ENCODE measurements at places on chromosomes 1 and 21.
A peak's percentile ranks its signal among the peaks of the same experiment; 100 is the strongest.

DNA sequence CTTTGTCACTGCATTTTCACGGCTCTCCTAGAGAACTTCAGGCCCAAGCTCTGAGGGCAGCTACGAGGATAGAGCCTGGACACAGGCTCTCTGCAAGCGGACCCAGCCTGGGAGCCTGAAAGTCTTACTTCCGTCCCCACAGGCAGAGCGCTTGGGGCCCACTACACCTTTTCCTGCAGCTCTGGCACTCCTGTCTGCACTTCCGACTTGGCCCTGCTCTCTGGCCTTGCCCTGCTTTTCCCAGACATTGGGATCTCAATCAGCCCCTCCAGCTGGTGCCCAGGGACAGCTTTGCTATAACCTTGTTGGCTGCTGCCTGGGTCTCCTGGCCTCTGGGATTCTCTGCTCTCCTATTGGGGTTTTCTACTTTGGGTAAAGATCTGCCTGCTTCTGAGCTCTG is 27.6 kb downstream of the WNT4 start:
- DNase-seq, result no peak

DNA sequence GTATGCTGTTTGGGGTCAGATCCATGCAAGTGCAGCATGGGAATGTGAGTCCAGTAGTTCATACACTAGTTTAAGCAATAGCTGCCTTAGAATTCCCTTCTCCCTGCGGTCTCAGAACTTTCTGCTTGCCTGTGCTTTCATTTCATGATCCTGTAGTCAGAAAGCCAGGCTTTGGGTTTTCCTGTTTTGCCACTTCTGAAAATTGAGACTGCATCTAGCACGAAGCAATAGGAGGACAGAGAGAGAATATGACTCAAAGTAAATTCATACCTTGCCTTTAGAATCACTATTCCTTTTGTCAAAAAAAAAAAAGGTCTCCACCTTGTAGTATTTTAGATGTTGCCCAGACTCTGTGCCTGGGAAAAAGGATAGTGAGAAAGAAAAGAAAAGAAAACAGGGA is 161.2 kb upstream of the SNX7 start:
- no peak for DNase-seq

- no peak for DNase-seq
Observed at GRCh38 chr1:197519741-197520334, 251.8 kb downstream of the CRB1 start.

DNA sequence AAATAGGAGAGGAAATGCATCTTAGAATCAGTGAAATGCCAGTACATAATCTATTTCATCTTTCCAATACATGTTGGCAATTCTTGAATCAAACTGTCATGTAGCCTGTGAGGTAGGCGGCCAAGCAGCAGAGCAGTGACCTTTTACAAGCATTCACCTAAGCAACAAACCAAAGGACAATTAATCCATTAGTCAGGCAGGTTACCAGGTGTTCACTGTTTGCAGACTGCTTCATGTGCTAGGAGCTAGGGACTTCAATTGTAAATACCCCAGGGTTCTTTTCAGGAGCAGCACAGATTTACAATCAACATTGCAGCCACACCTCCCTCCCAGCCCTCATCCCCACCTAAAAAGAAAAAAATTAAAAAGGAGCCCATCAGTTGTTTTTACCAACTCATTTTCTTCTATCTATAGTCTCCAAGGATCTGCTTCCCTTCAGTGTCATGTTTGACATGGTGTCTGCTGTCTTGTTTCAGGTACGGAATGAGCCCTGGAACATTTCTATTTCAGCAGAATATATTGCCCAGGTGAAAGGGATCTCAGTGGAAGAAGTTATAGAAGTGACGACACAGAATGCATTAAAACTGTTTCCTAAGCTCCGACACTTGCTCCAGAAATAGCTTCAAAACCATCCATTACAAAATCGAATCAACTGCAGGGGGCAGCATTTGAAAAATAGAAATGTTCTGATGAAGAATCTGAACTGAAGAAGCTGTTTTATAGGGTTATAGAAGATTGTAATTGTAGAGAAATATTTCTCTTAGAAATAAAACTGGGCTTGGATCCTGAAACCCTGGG is 23.0 kb downstream of the TATDN3 start:
- peak; percentile 85 for DNase-seq

DNA sequence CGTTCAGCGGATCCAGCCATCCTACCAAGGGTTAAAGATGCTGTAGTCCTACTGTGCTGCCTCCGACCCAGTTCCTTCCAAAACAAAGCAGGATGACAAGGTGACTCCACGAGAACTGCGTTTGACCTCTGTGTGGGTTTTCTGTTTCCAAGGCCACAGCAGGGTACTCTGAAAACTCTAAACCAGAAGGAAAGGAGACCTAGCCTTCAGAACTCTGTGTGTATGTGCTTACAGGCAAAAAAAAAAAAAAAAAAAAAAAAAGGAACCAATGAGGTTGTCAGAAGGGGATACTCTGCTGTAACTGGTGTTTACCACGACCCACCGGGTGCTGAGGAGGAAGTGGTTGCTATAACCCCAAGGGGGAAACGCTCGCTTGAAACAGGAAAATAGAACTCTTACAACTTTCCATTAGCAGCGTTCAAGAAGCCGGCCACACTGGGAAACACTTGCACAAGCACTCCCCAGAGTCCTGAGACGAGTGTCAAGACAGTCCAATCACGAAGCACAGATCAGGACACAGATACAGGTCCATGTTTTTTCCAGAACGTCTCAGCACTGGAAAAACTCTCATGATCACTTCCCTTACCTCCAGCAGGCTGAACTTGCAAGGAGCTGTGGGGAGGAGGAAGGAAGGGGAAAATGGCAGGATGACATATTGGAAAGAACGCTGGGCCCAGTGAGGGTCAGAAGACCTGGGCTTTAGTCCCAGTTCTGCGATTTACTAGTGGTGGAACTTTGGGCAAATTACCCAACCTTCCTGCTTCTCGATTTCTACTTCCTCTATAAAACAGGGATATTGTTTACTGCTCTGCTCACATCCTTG is 64.0 kb downstream of the ITPKB start:
- DNase-seq, result no peak

- no peak for DNase-seq
Observed at GRCh38 chr1:115865704-115866380, 24.9 kb upstream of the NHLH2 start.

GRCh38 chr1:231602673-231602984 is 24.0 kb upstream of the DISC1 start:
- DNase-seq, result no peak

- DNase-seq, result no peak
Observed at GRCh38 chr1:230550428-230550827, 91.9 kb upstream of the COG2 start.

GRCh38 chr1:897226-897625 is 26.5 kb upstream of the SAMD11 start:
- no peak for DNase-seq

- no peak for DNase-seq
Observed at GRCh38 chr21:39087238-39088030, 95.8 kb downstream of the PSMG1 start.

DNA sequence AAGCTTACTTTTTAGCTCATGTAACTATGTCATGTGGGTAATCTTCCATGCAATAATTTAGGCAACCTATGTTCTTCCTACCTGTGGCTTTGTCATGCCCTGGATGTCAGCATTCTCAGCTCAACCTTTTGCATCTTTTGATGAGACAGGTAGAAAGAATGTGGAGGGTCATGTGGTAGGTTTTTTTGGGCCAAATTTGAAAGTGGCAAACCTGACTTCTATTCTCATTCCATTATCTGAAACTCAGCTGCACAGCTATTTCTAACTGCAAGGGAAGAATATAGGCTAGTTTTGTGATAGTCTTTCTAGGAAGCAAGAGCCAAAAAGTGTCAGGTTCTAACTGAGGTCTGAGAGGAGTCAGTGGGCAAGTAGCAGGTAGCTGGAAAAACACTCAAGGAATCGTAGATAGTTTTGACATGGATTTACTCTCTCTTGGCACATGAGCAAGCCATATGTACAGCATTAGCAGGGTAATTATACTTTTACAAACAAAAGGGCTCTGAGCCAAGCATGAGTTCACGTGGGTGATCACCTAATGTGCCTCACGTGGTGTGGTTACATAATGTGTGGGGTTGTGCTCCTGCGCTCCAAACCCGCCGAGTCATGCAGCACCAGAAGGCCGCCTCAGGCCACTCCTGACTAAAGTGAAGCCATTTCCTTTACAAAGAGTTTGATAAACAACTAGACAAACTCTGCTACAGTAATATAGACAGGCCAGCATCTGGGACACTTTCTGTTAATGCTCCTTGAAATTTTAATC is 1013.8 kb downstream of the PLA2G4A start:
- DNase-seq, result no peak

DNA sequence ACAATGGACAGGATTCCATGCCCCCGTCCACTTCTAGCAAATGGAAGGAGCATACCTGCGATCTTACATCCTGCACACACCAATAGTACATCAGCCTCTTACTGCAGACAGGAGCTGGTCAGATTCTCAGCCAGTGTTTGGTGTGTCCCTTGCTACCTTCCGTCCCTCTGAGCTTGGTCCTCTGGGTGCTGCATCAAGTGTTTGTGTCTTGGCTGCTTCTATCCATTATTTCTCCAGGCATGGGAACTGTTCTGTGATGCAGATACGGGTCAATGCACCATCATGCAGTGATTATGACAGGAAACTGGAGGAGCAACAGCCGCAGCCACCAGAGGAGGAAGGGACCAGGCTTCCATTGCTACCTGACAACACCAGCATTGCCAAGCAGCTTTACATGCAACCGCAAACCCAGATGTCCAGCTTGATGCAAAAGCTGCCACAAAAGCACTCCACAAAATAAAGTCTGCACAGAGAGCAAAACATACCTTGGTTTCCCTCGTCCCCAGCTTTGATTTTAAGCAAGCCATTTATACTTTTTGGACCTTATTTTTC is 21.9 kb upstream of the OVAAL start:
- DNase-seq, result no peak

DNA sequence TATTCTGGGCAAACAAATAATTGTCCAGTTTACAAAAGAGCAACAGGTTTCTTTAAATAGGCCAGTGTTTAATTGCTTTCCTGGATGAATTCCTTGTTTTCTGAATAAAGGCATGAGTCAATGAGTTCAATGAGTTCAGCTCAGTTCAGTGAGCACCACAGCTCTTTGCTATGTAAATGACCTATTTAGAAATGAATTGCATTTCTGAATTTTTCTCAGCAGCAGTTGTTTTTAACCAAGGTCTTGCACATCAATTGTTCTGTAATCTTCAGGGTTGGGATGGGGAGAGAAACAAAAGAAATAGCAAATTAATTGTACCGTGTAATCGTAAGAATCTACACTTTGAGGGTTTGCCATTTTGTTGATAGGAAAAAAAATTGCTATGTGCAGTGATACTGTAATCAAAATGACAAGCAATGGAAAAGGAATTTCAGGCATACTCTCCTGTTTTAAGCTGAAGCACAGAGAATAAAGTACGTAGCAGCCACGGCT is 45.7 kb downstream of the MIS18A start:
- DNase-seq, result no peak

DNA sequence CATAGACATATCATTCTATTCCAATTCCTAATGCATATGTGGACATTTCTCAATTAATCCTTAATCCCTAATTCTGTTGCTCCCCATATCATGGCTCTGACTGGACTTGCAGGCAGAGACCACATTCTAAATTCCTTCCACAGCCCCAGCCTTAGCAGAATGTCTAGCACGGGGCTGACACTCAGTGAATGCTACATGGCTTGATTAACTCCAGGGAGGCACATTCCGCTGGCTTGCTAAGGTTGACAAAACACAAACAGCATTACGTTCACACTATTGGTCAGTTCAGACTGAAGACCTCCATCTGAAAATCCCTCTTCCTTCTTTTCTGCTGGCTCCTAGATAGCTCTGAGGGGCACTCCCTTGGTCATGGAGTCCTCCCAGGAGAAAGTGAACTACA is 119.4 kb downstream of the ASTN1 start:
- no peak for DNase-seq

GRCh38 chr1:191125950-191126349 is 648.3 kb upstream of the BRINP3 start:
- no peak for DNase-seq

- DNase-seq, result no peak
Observed at GRCh38 chr1:29406814-29407213, 170.5 kb downstream of the PTPRU start.

DNA sequence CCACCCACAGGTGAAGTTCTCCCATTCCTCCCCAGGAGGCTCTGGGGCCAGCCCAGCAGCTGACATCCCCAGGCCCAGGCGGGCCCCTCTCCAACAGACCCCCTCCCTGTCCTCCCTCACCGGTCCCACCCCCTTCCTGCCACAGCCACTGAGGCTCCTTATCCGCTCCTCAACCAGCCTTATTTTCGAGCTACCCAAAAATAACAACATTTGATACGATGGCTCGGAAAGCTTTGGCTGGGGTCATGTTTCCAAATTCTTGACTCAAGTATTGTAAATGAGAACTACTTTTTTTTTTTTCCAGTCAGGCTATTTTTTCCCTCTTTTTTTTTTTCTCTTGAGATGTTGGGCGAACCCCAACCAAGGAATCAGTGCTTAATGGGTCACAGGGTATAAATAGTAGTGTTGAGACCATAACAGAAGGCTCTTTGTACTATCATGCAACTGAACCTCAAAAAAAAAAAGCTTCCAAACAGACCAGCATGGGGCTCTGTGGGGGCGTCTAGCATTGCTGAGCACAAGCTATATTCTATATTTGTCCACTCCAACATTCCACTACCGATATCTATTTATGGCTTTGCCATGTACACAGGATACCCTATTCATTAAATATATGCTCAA is 27.2 kb downstream of the IRF2BP2 start:
- no peak for DNase-seq

DNA sequence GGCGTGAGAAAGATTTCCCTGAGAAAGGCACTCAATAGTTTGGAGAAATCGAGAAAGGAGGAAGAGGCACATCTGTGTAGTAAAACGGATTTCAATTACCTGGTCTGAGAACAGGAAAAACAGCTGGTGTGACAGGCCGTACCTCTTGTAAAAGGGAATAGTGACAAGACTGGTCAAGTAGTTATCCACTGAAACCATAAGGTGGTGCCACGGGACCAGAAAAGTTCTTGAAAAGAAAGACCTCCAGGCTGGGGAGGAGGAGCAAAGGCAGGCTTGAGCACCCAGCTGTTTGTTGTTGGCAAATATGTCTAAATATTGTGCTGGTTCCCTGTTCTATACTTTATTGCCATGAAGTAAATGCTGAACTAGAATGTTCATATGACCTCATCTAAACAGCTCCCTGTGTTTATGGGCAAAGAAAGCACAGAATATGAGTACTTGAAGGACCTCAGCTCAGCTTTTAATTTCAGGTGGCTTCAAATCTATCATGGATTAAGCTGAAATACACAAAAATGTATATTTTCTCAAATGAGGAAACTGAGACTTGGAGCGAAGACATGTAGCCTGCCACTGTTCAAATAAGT is 4.0 kb downstream of the HAO2 start:
- DNase-seq, result no peak

DNA sequence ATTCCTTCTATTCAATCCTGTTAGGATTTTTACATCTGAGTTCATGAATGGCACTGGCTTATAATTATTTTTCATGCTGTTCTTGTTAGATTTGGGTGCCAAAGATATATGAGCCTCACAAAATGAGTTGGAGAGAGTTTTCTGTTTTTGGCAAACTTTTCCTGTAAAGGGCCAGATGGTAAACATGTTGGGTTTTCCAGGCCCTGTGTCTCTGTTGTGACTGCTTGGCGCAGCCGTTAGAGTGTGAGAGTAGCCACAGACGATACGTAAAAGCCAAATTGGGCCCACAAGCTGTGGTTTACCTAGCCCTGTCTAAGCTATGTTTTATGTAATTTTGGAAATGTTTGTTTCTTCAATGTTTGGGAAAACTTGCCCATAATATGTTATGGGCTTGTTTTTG is 15.6 kb upstream of the CA6 start:
- DNase-seq, result no peak

All from NCI-H1417 treated with DMSO at 0.1 percent for 48 hours (cell line).